ENCODE measurements at places on chromosomes 7 and 10. TPM values are rescaled to one million over a fixed set of nuclear protein-coding genes. Genes with fewer than 3 reads are reported as not detected.

- no peak for DNase-seq
Observed at GRCh38 chr7:157434231-157434630, 97.4 kb downstream of the DNAJB6 start.

DNA sequence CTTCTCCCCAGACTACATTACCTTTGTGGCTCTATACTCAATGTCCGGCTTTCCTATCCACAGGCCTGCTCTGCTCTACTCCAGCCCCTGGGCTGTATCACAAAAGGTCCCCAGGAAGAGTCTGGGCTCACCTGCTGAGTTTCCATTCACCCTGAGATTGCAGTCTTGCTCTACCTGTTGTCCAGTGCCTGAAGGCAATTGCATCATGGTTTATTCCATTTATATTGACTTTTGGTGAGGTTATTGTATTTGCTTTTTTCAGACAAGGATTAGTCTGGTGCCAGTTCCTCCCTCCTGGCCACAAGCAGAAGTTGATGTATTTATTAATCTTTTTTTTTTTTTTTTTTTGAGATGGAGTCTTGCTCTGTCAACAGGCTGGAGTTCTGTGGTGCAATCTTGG, 273.1 kb downstream of the XPNPEP1 start:
- no peak for DNase-seq

- DNase-seq = peak; percentile 63
Observed at GRCh38 chr7:115533785-115534184, 496.8 kb downstream of the TFEC start.

DNA sequence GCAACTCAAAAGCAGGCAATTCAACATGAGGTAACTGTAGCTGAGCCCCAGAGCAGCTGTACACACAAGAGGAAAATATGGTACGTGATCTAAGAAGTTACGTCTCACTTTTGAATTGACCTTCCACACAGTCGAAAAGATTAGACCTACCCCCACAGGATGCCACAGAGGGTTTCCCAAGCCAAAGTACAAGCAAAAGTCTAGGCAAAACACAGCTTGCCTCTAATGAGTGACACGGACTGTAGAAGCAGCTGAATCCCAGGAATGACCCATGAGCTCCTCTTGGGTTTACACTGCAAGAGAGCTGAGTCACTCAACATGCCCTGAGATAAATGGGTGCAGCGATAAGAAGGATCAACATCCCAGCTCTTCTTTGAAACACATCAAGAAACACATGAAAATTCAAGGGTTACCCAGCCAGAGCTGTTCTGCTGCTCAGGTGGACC, 9.8 kb downstream of the CREB3L2 start:
- peak; percentile 85 for DNase-seq

INHBA gene
- 5.5 TPM for total RNA-seq

- DNase-seq = no peak
Observed at GRCh38 chr10:65769828-65770227, 1156.0 kb upstream of the LRRTM3 start.

R3HCC1L gene
- 10.2 TPM for total RNA-seq

GRCh38 chr10:43239756-43240155, 27.1 kb downstream of the RASGEF1A start:
- DNase-seq = no peak

Measured in GM23248 (cell line).